ENCODE measurements at places on chromosomes 11 and 22.

- DNase-seq: peak; percentile 29
Measured at GRCh38 chr11:102111011-102111786, 952 bp downstream of the YAP1 start.

DNA sequence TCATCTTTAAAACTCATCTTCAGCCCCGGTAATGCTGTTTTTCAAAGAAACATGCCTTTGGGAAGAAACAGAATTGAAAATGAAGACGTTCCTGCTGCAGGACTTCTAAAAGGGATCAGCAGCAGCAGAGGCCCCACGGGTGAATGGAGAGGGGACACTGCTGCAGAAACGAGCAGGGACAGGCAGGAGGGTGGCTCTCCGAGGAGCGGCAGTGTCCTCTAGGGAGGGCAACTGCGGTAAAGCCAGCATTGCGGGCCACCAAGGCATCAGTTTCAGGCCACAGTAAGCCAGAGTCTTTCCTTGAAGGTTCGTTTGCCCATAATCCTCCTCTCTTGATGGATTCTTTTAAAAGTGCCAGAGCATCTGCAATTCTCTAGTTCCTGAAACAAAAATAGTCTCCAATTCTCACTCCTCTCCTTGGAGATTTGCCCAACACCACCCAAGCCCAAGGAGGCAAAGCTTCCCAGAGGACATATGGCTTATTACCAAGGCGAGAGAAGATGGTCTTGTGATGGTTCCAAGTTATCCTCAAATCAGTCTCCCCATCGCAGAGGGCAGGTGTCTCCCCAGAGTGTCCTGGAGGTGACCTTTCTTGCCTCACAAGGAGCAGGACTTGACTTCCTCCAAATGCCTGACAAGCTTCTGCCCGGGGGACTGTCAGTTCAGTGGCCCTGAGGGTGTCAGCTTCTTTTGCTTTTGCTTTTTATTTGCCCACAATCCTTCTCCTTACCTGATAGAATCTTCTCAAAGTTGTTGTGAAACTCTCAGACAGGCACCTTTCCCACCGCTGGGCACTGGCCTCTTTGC lies 341.1 kb upstream of the B3GAT1 start:
- DNase-seq: no peak

GRCh38 chr11:112366777-112367176 lies 106.1 kb upstream of the PLET1 start:
- DNase-seq: no peak

GRCh38 chr11:102589047-102589459 lies 36.1 kb downstream of the MMP20 start:
- DNase-seq: no peak

GRCh38 chr22:27903805-27904473 lies 15.1 kb downstream of the PITPNB start:
- no peak for DNase-seq

GRCh38 chr11:128201801-128202200 lies 385.6 kb downstream of the ETS1 start:
- DNase-seq: no peak

- no peak for DNase-seq
Measured at GRCh38 chr11:68370211-68371111, 58.1 kb downstream of the LRP5 start.

DNA sequence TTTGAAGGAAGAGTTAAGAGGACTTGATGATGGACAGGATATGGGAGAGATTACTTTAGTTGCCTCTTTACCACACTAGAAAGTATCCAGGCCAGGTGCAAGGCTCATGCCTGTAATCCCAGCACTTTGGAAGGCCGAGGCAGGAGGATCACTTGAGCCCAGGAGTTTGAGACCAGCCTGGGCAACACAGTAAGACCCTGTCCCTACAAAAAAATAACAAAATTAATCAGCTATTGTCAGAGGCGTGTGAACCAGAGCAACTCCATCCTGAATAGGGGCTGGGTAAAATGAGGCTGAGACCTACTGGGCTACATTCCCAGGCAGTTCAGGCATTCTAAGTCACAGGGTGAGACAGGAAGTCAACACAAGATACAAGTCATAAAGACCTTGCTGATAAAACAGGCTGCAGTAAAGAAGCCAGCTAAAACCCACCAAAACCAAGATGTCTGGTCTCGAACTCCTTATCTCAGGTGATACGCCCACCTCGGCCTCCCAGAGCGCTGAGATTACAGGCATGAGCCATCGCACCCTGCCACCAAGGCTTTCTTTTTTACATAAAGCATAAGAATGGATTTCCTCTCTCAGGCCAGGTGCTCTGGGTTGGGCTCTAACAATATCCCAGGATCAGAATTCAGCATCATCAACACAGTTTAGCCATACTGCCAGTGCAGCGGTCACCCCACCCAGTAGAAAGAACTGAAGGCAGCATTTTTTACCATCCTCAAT lies 17.8 kb downstream of the PI4KA start:
- no peak for DNase-seq

- no peak for DNase-seq
Measured at GRCh38 chr11:11981364-11981763, 27.1 kb downstream of the DKK3 start.

All from substantia nigra (tissue), 51 donors.